ENCODE measurements at places on chromosomes 1 and 21.

DNA sequence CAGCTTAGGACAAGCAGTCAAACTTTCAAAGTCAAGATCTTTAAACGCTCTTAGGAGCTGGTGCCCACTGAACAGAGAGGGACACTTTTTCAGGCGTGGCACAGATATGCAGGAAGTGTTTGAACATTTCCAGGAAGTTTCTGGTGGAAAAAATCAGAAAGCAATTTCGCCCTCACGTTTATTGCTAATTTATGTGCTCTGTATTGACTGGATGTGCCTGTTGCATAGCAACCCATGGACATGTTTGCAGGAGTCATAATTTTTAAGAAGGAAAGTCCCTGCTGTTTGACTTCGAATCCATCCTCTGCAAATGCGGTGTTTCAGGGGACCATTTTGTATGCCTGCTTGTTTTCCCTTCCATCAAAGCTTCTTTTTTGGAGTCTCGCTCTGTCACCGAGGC lies 239.9 kb upstream of the IRF2BP2 start:
- DNase-seq, result no peak

- no peak for DNase-seq
Observed at GRCh38 chr1:233140499-233140898, 155.0 kb downstream of the PCNX2 start.

DNA sequence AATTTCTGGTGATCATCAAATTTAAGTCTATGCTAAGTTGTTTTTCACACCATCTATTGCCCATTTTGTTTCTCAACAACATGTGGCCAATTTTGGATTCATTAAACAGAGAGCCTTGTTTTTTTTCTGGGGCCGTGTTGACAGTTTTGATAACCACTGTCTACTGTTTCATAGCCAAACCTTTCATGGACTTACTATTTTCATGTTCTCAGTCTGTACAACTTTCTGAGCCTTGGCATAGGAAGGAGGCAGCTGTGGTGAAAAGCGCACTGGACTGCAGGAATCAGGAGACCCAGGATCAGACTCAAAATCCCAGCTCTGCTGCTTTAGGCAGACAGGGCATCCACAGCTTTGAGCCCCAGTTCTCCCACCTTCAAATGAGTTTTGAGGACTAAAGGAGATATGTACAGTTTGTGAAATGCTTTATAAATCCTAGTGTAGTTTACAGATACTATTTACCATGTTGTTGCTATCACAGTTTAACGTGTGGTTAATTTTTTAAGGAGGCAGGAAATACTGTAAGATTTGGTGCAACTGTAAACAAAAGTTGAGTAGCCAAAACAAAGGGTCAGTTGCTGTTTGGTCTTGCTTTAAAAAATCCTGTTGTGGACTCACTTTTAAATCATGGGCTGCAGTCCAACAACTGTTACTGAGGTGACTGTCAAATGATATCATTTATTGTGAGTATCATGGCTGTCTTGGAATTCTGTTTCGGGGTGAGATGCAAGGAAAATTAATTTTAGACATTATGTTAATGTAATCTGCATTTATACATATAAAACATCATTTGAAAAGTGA lies 2.9 kb downstream of the MACO1 start:
- no peak for DNase-seq

- peak; percentile 49 for DNase-seq
Observed at GRCh38 chr1:30684881-30685795, 38.2 kb downstream of the MATN1 start.

DNA sequence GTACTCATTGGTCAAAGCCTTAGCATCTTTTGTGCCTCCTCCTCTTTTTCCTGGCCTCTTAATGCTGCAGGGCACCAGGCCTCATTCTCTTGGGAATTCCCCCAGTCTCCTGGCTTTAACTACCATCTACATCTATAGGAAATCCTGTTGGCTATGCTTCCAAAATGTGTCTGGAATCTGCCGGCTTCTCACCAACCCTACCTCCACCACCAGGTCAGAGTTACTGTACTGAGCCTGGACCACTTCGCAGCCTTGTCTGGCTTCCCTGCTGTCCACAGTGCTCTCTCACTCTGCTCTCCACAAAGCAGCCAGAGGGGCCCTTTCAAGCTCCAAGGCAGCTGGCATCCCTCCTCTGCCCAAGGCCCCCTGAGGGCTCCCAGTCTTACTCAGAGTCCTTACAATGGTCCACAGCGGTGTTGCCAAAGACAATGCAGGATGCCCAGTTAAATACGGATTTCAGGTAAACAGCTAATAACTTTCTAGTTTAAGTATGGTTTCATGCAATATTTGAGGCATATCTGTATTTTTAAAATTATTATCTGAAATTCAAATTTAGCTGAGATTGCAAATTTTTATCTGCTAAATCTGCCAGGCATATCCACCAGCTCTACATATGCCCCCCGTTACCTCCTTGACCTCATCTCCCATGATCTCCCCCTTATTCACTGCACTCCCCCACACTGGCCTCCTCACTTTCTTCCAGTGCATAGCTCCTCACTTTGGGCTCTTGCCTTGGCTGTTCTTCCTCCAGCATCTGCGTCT lies 34.5 kb upstream of the FAM163A start:
- no peak for DNase-seq

- no peak for DNase-seq
Observed at GRCh38 chr1:226277897-226278296, 31.1 kb downstream of the LIN9 start.

DNA sequence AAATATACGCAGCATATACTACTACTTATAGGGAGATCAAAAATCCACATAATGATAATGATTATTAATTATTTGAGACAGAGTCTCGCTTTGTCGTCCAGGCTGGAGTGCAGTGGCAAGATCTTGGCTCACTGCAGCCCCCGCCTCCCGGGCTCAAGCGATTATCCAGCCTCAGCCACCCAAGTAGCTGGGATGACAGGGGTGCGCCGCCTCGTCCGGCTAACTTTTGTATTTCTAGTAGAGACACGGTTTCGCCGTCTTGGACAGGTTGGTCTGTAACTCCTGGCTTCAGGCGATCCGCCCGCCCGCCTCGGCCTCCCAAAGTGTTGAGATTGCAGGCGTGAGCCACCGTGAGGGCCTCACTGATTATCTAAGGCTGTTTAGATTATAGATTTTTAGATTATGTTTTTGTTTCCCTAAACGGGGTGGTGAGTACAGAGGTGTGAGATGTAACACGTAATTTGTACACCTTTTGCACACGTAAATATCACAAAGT lies 548 bp upstream of the SLC25A33 start:
- no peak for DNase-seq

GRCh38 chr1:226107471-226108460 lies 45.2 kb downstream of the H3-3A start:
- DNase-seq, result no peak

GRCh38 chr1:78408810-78409209 lies 82.0 kb upstream of the PTGFR start:
- DNase-seq, result no peak
